Activated CD4-positive, alpha-beta T cell treated with anti-CD3 and anti-CD28 coated beads for 36 hours (primary cell): ENCODE measurements at places on chromosomes 11 and 22. TPM values are rescaled to one million over a fixed set of nuclear protein-coding genes. Genes with fewer than 3 reads are reported as not detected.

IL10RA gene
- total RNA-seq = 79.4 TPM

DNA sequence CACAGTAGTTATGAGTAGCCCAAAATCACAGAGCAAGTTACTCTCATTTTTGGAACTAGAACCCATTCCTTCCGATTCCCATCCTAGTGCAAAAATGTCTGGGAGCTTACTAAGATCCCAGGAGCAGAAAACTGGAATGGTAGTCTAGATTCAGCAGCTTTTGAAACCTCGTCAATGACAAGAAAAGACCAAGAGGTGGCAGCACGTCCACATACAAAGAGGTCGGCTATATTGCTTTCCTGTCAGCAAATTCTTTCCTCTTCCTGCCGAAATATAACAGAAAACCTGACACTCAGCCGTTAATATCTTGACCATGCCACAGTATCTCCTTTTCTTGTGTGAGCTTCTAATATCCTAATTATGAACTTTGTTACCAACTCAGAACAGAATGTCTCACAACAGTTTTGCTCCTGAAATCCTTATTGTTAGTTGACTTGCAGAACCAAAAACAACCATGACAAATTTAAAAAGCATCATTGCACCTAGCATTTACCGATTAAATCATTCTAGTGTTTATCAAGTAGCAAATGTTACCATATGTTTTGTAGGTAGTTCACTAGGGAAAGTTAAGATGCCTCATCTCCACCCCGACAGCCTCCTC is 92.8 kb upstream of the OR9G4 start:
- DNase-seq = peak; percentile 52

PNPLA5 gene
- not detected for total RNA-seq

DNA sequence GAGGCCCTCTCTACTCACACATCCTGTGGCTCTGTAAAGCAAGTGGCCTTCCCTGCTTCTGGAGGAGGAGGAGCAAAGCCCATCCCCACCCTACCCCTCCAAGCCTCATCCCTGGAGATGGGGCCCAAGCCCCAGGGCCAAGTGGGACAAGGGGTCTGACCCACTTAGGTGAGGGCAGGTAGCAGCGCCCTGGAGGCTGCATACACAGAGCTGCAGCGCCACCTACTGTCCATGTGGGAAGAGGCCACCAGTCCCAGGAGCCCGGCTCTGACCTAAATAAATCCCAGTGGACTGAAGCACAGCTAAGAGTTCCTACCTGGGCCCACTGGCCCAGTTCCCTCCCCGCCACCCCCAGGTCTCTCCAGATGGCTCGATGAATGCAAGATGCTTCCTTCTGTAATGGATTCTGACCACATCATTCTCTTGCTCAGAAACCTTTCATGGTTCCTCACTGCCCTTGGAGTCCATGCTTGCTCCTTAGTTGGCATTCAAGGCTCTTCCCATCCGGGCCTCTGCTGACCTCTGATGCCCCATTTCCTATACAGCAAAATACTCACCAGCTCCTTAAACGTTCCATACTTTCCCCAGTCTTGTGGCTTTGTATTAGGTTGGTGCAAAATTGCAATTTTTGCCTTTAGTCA is 62.1 kb downstream of the THAP12 start:
- DNase-seq = peak; percentile 91

DNA sequence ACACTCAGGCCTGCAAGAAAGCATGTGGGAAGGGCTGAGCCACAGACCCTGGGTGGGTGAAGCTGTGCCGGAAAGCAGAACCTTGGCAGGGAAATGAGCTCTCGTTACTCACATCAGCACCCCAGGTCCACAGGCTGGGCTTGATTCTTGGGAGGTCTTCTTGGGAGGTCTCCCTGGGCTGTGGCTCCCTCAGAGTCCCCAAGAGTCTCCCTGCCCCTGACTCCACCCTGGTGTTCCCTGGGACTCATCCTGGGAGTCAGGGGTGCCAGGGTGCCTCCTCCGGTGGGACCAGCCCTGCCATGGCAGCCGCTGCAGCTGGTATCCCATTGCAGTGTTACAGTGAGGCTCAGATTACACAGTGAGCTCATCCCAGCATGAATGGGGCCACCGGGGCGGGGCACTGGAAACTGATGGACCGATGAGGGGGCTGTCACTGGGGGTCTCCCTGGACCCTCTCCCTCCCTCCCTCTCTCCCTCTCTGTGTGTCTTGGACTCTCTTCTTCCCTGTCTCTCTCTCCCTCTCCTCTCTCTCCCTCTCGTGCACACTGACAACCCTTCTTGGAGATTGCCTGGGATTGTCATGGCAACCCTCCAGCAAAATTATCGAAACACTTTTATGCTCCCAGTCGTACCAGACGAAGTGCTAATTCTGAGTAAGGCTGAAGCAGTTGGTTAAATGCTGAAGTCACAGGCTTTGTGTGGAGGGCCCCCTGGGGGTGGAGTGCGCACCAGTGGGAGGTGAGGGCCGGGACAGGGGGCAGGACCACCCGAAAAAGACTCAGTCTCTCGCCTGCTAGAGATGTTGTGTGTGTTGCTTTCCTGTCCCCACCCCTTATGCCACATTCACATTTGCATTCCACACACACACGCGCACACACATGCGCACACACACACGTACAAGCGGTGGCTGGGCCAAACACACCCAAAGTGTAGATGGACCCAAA is 8.6 kb upstream of the C11orf96 start:
- no peak for DNase-seq

DNA sequence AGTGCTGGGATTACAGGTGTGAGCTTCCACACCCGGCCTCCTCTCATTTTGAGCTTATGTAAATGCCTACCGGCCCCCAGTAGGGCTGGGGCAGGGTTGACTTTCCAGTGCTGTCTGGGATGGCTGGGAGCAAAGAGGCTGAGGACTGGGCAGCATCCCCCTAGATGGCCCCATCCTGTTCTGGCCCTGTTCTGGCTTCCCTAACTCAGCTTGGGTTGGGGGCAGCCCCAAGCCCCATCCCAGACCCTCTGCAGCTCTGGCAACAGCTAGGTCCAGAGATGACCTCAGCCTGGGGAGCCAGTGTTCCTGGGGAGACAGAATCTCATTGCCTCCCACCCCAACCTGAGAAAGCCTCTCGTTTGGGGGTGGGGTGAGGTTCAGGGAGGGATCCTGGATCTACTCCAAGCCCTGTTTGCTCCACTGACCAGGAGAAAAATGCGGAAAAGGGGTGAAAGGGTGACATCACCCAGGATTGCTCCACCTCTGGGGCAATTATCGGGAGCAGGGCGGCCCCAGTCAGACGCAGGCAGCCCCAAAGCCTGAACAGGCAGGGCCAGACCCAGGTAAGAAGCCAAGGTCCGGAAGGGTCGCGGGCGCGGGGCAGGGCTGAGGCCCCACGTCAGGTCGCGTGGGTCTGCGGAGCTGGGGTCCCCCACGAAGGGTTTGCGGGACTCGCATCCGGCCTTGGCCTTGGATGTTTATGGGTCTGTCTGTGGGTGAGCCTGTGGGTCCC is at the start of gene PNPLA2:
TSS of gene PNPLA2 (plus strand) at position 519 of the 733 bp plus-strand sequence. CDS start 805 bp downstream, outside the sequence.
- DNase-seq = no peak

DNA sequence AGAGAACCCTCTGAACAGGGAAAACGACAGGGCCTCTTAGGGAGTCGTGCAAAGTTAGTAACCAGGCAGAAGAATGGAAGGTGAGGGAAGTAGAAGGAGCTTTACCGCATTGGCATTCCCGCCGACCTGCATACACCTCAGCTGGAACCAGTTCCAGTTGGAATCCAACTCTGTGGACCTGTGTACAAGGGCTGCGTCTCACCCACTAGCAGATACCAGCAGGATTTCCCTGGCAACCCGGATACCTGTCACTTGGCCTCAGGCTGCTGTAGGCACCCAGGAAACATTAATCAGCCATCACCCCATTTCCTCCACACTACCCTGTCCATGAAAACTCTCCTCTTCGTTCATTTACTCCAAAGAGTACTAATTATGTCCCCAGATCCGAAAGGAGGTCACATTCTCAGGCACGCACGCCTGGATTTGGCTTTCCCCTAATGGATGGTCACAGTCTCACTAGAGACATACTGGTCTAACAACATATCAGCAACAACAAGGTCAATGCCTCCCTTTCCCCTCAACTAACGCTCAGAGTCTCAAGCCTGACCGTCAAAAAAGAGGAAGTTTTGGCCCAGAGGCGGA is 842 bp downstream of the ARFGAP2 start:
- DNase-seq = no peak

KRTAP5-8 gene
- not detected for total RNA-seq

GRCh38 chr11:15106201-15106965 is 8.3 kb upstream of the INSC start:
- DNase-seq = no peak

IGLL5 gene
- total RNA-seq = not detected
